ENCODE measurements at places on chromosomes 4 and X.

DNA sequence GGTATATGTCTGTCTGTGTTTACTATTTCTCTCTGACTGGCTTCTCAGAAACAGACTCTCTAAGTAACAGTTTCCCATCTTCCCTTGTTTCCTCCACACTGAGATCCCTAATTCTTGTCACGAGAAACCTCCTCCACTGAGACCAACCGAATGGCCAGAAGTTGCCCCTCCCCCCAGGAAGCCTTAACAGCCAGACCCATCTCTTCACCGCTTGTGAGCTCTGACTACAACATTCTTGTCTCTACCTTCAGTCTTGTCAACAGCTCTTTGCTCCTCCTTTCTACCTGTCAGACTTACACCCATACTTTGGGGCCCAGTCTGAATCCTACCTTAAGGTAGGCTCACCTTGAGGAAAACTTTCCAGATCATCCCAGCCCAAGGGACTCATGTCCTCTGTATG lies 90.8 kb downstream of the NHSL2 start:
- DNase-seq = peak; percentile 77

- peak; percentile 83 for DNase-seq
Measured at GRCh38 chrX:9995855-9996339, 28.7 kb downstream of the CLDN34 start.

- no peak for DNase-seq
Measured at GRCh38 chr4:22093126-22093525, 144.6 kb upstream of the KCNIP4 start.

- DNase-seq = no peak
Measured at GRCh38 chr4:169147191-169147590, 123.6 kb downstream of the SH3RF1 start.

- DNase-seq = no peak
Measured at GRCh38 chr4:54730581-54730980, 72.8 kb downstream of the KIT start.

Measured in GM23338 (cell line).